SIG-M5 (cell line): ENCODE measurements at places on chromosomes 1 and 21.

DNA sequence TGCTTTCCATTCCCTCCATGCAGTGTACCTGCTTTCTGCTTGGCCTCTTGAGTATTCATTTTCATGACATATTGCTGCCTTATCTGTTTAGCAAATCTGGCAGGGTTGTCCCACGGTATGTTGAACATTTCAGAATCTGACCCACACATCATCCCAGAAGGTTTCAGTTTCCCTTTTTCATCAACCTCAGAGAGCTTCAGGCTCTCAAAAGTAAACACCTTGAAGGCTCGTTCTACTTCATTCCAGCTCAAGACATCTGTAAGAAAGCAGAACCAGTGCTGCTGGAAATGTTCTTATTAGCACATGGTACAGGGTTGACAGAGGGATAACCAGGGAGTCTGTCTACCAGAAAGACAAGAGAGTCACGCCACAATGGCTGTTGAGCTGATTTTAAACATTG, 103.6 kb downstream of the SPAG17 start:
- DNase-seq = no peak

DNA sequence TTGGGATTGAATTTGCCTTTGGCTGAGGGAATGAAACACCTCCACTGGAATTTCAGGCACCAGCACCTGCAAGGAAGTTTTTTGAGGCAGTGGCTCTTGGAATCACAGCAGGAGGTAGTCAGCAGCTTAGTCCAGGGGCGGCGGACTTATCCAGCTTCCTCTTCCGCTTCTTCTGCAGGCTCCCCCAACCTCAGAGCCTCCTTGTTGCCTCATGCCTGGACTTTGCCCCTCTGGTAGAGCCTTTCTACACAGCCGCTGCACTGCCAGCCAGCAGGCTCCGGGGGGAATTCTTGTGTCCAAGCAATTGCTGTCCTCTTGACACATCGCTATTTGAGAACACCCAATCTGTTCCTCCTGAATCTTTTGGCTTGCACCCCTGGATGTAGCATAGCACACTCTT, 4.4 kb upstream of the RHEX start:
- DNase-seq = peak; percentile 46

GRCh38 chr21:44485254-44485793, 30.0 kb downstream of the LRRC3 start:
- no peak for DNase-seq

DNA sequence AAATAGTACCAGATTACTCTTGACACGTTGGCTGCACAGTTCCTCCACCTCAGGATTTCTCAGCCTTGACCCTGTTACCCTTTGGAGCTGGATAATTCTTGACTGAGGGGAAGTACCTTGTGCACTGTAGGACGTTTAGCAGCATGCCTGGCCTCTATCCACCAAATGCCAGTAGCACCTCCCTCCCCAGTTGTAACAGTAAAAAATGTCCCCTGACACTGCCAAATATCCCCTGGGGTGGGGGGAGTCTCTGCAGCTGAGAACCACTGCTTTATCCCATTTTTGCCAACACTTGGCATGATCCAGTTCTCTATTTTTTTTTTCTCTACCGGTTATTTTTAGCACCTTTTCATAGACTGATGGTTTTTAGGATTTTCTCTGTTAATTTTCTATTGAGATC, 34.0 kb downstream of the C1orf198 start:
- DNase-seq = no peak

- DNase-seq = no peak
Observed at GRCh38 chr1:82227306-82228095, 426.8 kb downstream of the ADGRL2 start.

DNA sequence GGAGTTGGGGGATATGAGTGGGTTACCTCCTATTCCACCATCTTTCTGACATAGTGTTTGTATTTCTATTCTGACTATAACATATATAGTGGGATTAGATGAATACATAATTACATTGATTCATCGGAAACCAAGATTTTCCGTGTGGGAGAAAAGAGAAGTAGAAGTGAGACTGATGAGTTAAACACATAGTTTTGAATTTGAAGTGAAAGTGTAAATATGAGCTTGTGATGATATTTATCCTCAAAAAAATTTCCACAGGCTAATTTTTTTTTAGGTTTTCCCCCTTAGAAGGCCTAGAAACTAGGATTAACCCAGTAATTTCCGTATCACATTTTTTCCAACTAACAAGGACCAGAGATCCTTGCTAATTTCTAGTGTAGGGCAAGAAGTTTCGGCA, 6.9 kb downstream of the CD1B start:
- DNase-seq = no peak
